Gastrocnemius medialis (tissue), 4 donors: ENCODE measurements at places on chromosomes 5 and 9. TPM values are rescaled to one million over a fixed set of nuclear protein-coding genes. Genes with fewer than 3 reads are reported as not detected.

TLR4 gene
- 7.5 TPM for total RNA-seq

C1QTNF3 gene
- total RNA-seq, result not detected

PCDHB8 gene
- total RNA-seq, result not detected

GRXCR2 gene
- total RNA-seq, result not detected

LRRC8A gene
- total RNA-seq, result 27.4 TPM

ARAP3 gene
- 1.6 TPM for total RNA-seq

RANBP17 gene
- total RNA-seq, result not detected

SLC25A2 gene
- total RNA-seq, result 0.49 TPM

- DNase-seq, result peak; percentile 67
These were observed 73.0 kb downstream of the KIF24 start for GRCh38 chr9:34256104-34256503.

- no peak for DNase-seq
These were observed 213.2 kb downstream of the ESM1 start for GRCh38 chr5:54772231-54772630.

DNA sequence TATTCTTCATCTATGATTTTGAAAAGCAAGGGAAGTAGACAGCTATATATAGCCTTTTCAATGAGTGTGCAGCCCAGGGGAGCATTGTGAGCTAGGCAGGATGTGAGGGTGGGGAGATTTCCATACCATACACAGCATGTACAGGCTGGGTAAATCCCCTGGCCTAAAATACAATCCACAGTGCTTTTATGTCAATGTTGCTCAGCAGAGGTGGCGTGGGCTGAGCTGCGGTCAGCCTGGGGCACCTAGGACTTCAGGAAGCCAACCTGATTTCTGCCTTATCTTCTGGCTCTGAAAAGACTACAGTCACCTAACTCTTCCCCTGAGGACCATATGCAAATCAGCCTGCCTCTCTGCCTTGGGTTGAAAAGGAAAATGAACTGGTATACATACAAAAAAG lies 6.3 kb upstream of the GARIN3 start:
- no peak for DNase-seq

DNA sequence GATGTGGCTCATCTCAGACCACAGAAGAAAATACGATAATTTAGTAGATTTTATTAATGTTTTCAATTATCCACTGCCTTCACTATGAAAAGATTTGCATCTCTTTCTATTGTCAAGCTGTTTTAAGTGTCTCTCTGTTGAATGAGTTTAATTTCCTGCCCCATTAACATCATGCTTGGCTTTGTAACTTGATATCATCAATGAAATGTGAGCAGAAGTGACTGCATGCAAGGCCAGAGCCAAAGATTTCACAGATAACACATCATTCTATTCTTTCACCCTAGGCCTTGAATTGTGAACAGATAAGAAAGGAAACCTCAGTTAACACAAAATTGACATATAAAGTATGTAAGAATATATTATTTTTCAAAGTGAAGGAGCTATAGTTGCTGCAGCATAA lies 986.4 kb upstream of the CDH18 start:
- DNase-seq, result no peak

- DNase-seq, result no peak
These were observed 67.7 kb downstream of the MEGF10 start for GRCh38 chr5:127358284-127358683.

DNA sequence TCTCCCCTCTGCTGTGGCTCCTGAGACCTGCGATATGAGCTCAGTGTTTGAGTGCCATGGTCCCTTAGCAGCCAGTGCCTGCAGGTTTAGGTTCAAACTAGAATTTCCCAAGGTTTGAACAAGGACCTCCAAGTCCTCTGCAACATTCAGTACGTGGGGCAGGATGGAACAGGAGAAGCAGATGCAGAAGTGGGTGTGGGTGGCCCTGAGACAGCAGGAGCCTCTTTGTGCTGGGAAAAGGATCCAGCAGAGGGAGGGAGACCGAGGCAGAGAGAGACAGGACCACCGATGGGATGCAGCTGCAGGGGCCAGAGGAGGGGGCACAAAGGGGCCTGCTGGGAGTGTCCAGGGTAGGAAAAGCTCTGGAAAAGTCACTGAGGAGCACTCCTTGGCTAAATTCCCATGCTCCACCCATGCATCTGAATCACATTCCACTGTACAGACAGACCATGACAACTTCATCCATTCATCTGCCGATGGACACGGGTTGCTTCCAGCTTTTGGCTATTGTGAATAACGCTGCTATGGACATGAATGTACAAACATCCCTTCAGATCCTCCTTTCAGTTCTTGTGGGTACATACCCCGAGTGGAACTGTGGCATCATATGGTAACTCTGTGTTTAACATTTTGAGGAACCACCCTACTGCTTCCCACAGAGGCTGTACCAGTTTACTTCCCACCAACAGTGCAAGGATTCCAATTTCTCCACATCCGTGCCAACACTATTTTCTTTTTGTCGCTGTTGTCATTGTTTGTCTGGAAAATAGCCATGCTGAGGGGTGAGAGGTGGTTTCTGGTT lies 26.7 kb upstream of the SUSD3 start:
- DNase-seq, result no peak

DNA sequence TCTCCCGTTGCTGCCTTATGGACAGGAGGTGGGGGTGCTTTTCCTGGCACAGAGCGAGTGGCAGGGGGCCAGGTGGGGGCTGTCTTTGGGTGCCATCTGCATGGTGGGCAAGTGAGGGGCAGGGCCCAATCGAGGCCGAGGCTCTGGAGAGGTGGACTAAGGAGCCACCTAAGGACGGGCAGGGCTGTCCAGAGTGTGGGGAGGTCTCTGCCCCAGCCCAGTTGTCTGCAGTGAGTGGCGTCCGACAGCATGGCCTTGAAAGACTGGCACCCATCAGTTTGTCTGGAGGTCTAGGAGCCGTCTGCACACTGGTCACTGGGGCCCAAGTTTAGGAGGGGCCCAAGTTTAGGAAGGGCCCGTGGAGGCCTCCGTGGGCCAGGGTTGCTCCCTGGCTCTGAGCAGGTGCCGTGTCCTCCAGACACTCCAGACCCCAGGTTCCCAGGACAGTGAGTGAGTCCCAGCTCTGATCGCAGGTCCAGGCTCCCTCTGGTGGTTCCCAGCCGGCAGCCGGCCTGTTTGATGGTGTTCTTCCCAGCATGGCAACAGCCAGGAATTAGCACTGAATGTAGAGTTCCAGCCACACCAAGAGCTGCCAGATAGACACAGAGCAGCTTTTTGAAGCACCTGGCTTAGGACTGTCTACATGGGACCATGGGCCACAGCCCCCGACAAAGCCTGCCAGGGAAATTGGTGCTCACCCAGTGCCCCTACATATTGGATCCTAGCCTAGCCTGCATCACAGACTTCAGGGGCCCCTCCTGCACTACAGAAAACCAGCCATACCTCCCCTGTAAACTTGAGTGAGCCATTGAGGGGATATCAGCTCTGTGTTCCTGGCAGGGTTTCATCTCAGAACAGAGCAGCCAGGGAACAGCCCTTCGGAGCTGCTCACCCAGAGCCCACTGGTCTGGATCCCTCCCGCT lies 120.9 kb downstream of the WNK2 start:
- DNase-seq, result peak; percentile 86

DNA sequence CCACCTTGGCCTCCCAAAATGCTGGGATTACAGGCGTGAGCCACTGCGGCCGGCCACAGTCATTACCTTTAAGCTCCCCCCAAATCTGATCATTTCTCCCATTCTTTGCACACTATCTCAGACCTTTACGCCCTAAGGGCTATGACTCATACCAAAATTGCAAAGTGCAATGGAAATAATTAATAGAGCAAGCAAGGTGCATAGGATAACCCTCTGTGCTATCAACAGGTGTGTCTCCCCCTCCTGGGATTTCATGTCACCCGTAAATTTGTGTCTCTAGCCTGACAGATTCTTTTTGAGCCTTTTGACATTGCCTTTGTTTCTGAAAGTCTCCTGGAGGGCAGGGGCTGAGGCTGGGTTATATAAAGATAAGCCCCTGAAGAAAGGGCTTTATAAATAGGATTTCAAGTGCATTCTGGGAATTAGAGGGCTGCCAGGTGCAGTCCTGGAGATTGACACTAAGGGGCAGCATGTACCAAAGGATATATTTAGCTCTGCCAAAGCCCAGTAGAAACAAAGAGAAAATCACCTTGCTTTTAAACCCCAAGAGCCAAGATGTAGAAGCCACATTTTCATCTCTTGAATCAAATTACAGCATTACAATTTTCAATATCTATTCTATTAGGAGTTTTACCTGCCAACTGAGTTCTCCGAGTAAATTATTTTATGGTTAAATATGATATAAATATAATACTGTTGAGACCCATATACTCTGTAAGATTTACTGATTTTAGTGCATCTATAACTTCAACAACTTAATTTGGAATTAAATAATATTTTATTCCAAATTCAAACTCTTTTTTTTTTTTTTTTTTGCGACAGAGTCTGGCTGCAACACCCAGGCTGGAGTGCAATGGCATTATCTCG lies 18.2 kb downstream of the S100Z start:
- DNase-seq, result peak; percentile 18

GRCh38 chr5:113071401-113071800 lies 94.8 kb downstream of the DCP2 start:
- no peak for DNase-seq

- no peak for DNase-seq
These were observed 33.8 kb upstream of the ACO1 start for GRCh38 chr9:32350682-32351081.

- no peak for DNase-seq
These were observed 1.2 kb downstream of the SLC24A2 start for GRCh38 chr9:19787672-19788071.

DNA sequence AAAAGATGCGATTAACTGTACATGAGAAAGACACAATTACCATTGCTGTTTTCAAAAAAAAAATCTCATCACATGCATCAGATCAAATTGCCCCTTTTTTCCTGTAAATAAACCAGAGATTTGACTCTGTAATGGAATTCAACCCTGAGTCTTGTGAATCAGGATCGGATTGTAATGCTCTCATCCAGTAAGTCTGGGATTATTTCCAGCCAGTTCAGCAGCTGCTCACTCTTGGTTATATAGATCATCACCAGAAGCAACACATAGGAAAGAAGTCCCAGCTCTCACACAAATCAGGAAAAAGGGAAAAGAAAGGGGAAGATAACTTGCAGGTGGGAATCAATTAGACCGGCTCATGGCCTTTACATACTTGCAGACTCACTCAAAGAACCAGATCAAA lies 97.8 kb upstream of the SPOCK1 start:
- no peak for DNase-seq

GRCh38 chr5:6686915-6687409 lies 26.3 kb upstream of the TENT4A start:
- no peak for DNase-seq

GRCh38 chr5:79287907-79288306 lies 52.0 kb downstream of the JMY start:
- DNase-seq, result no peak

DNA sequence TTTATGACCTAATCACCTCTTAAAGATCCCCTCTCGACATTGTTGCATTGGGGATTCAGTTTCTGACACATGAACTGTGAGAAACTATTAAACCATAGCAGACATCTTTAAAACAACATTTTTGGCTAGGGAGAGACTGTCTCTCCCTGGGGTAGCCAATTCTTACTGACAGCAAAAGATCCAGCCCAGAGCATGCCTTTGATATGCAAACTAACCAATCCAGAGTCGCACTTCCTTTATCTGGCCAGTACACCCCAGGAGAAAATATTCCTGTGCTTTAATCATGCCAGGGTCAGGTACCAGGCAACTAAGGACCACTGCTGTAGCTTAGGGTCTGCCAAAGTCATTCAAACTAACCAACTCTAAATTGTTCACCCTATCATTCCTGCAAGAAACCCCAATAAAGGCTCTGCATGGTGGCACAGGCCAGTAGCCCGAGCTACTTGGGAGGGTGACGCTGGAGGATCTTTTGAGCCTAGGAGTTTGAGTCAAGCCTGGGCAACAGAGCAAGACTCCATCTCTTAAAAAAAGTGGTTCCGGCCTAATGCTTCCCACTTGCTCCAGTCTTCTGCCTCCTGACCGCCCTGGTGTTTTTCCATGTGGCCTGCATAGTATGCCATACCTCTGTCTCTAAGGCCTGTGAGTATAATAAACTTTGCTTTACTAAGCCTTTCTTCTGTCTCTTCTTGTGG lies 62.3 kb upstream of the DAPK1 start:
- DNase-seq, result no peak

GRCh38 chr5:9544056-9544455 lies 1.8 kb downstream of the SEMA5A start:
- DNase-seq, result no peak

DNA sequence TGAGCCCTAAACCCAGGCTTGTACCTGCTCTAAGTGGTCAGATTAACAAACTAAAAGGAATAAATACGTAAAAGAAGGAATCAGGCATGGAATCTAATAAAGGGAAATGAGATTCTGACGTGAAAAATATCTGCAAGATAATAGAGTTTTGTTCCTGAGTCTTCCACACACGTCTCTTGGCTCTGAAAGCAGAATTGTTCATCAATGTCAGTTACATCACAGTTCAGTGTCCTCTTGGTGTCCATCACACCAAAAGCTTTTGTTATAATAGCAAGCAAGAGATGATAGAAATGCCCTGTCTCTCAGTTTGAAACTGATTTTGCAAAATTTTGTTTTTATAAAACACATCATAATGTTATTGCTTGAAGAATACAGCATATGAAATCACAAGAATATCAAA lies 34.7 kb upstream of the NMUR2 start:
- no peak for DNase-seq

DNA sequence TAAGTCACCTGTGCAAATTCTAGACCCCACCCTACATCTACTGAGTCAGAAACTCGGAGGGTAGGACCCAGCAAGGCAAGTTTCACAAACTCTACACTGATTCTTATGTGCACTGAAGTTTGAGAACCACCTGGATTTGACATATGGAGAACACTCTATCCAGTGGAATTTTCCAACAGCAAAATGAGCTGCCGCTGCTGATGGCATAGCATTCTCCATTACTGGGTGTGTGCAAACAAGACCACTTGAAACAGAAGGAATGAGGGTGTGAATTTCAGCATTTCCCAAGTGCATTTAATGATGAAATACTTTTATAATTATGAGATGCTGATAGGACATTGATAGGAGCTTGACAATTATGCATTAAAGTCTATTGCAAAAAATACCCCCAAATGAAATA lies 229.1 kb upstream of the IL12B start:
- DNase-seq, result no peak

DNA sequence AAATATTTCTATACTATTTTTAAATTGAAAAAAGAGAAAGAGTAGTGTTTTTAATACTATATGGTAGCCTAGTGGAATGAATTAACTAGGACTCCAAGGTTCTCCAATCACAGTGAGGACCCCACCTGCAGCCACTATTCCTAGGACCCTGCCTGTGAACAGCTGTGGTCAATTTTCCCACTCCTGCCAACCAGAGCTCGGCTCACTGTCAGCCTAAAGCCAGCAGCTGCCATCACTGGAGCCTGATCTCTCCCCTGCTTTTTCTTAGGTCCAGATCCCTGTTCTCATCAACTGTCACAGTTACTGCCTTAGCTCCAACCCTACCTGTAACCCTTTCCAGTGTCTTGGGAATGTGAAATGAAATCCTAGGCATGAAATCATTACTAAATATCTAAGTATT lies 25.3 kb downstream of the ARSB start:
- no peak for DNase-seq

DNA sequence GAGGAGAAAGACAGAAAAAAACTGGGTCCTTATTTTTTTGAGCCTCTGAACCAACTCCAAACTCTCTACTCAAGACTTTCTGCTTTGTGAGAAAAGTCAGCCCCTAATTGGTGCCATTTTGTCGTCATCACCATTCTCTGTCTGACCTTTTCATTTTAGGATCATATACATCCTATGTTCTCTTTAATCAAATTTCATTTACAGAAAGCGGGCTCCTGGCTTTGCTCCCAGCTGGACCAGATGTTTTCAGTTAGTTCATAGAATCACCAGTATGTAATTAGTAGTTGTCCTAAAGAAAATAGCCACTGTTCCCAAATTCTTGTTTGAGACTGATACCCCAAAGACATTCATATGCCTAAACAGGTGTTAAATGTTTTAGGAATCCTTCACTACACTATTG lies 28.6 kb upstream of the SLCO4C1 start:
- DNase-seq, result no peak
